ENCODE measurements at places on chromosomes 7 and 10.
A peak's percentile ranks its signal among the peaks of the same experiment; 100 is the strongest.

DNA sequence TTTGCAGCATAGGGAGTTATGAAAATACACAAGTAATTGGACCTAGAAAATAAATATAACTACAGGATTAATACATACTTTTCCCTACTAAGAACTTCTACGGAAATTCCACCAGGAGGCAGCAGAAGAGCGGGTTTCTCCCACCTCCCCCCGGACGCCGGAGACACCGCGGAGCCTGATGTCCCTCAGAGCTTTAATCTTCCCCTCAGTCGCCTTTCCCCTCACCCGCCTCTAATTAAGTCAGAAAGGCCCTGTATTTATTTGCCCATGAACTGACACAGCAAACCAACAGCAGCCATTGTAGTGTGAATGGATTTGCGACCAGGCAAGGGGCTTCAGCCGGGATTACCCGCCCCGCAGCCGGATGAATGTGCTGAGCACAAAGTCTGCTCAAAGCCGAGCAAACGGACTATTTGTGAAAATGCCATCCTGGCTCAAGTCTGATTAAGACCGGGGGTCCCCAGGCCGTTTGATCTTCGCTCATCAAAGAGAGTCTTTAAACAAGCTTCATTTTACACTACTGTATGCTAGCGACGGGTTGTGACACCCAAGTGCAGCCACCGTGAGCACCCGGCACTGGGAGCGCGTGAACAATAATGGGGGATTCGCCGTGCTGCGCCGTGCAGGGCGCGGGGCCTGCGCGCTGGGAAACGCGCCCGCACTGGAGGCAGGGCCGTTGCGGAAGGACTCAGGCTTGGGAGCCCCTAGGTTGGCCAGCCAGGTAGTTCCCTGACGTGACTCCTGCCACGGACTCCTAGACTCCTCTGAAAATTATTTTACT lies 5.6 kb upstream of the DKK1 start:
- H3K4me1 ChIP-seq = peaks cover 2% of the 10 kb centered on the region
- H3K27ac ChIP-seq = no peak overlapping the region
- H3K36me3 ChIP-seq = no peaks in the 10 kb centered on the region

DNA sequence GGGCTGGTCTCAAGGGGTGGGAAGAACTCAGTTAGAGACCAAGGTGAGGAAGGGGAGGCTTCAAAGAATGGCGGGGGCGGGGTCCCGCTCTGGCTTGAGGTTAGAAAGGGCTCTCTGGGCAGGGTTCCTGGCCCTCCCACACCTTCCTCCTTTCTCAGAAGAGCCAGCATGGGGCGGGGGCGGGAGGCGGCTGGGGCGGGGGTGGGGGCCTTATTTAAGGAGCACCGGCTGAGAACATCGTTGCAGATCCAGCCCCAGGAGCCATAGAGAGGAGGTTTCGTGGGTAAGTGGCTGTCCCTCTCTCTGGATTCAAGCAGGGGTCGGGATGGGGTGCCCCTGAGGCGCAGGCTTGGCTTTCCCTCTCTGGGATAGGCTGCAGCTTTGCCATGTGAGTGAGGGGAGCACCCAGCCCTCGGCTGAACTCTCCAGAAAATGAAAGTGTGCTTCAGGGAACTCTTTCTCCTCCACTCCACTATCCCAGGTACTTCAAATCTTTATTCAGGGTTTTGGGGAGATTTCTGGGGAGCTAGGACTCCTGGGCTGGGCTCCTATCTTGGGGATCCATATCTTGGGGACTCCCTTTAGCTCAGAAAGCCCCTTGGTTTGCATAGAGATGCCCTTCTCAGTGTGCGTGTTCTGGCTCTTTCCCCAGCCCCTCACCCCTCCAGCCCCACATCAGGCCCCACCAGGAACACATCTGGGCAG lies 3.3 kb upstream of the CUEDC2 start:
- H3K4me1 ChIP-seq = peaks cover 48% of the 10 kb centered on the region
- H3K27ac ChIP-seq = peak overlapping the region; percentile 91
- DNase-seq = peak; percentile 69
- H3K27me3 ChIP-seq = no peaks in the 10 kb centered on the region
- H3K36me3 ChIP-seq = peaks cover 10% of the 10 kb centered on the region

GRCh38 chr7:116836048-116836447 lies 26.3 kb upstream of the CAPZA2 start:
- DNase-seq = no peak
- no peak overlapping the region for H3K27ac ChIP-seq

DNA sequence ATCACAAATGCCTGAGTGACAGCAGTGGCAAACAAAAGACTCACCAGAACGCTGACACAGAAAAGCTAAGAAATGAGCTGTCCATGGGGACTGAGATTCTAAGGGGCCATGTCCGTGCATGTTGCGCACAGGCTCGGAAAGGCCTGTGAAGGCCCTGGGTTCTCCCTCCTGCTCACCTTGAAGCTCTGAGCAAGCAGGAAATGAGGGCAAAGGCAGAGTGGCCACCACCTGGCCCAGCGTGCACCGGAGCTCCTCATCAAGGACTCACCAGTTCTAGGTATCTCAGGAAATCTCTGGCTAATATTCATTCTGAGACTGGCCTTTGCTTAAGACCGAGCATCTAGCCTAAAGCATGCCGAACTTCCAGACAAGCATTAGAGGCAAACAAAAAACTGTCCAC lies 52.7 kb downstream of the MAD1L1 start:
- H3K4me3 ChIP-seq = no peak overlapping the region
- H3K27ac ChIP-seq = no peak overlapping the region
- peaks cover 2% of the 10 kb centered on the region for H3K4me1 ChIP-seq
- H3K36me3 ChIP-seq = peaks cover 16% of the 10 kb centered on the region
- no peaks in the 10 kb centered on the region for H3K27me3 ChIP-seq

- H3K27me3 ChIP-seq = peaks cover 2% of the 10 kb centered on the region
- H3K36me3 ChIP-seq = no peaks in the 10 kb centered on the region
- no peak overlapping the region for H3K27ac ChIP-seq
- no peaks in the 10 kb centered on the region for H3K4me1 ChIP-seq
- no peak for DNase-seq
These were observed 318.0 kb downstream of the PLXNA4 start for GRCh38 chr7:132258231-132258630.

DNA sequence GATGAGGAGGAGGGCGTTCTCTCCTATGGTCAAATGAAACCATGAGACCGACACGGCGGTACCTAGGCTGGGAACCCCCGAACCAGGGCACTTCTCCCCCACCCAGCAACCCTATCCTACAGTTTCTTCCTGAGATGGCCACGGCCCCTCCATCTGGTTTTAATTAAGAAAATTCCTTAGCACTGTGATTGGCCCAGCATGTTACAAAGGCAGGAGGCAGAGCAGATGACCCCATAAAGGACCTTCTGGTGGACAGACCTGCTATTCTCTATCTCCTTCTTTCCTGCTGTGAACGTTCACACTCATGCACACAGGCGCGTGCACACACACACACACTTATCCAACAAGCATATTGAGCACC lies 129.4 kb downstream of the RGS10 start:
- no peak for DNase-seq
- no peaks in the 10 kb centered on the region for H3K36me3 ChIP-seq
- no peaks in the 10 kb centered on the region for H3K27me3 ChIP-seq
- H3K4me3 ChIP-seq = no peak overlapping the region
- H3K27ac ChIP-seq = no peak overlapping the region

- no peaks in the 10 kb centered on the region for H3K27me3 ChIP-seq
- no peak overlapping the region for H3K27ac ChIP-seq
- peaks cover 3% of the 10 kb centered on the region for H3K36me3 ChIP-seq
- DNase-seq = no peak
- peaks cover 30% of the 10 kb centered on the region for H3K4me1 ChIP-seq
- no peak overlapping the region for H3K4me3 ChIP-seq
These were observed 128.2 kb downstream of the PRKAG2 start for GRCh38 chr7:151748733-151749132.

- no peaks in the 10 kb centered on the region for H3K27me3 ChIP-seq
- no peak overlapping the region for H3K27ac ChIP-seq
- H3K4me1 ChIP-seq = no peaks in the 10 kb centered on the region
- no peak overlapping the region for H3K4me3 ChIP-seq
These were observed 8.8 kb downstream of the ZFAND2A start for GRCh38 chr7:1151156-1151555.

DNA sequence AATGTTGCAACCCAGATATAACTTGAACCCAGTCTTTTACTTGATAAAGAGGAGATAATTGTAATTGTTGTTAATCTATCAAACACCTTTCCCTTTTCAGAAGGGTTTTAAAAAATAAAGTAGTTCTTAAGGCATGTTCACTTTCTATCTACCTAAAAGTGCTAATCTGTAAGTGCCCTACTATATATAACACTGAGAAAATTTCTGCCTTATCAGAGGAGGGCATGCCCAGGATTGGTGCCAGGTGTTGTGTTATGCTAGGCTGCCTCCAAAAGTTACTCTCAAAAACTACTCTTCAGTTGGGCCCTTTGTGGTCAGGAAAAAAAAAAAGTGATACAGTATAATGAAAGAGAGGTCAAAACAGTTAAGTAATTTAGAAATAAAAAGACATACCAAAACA lies 36.3 kb downstream of the SMNDC1 start:
- no peak for DNase-seq

DNA sequence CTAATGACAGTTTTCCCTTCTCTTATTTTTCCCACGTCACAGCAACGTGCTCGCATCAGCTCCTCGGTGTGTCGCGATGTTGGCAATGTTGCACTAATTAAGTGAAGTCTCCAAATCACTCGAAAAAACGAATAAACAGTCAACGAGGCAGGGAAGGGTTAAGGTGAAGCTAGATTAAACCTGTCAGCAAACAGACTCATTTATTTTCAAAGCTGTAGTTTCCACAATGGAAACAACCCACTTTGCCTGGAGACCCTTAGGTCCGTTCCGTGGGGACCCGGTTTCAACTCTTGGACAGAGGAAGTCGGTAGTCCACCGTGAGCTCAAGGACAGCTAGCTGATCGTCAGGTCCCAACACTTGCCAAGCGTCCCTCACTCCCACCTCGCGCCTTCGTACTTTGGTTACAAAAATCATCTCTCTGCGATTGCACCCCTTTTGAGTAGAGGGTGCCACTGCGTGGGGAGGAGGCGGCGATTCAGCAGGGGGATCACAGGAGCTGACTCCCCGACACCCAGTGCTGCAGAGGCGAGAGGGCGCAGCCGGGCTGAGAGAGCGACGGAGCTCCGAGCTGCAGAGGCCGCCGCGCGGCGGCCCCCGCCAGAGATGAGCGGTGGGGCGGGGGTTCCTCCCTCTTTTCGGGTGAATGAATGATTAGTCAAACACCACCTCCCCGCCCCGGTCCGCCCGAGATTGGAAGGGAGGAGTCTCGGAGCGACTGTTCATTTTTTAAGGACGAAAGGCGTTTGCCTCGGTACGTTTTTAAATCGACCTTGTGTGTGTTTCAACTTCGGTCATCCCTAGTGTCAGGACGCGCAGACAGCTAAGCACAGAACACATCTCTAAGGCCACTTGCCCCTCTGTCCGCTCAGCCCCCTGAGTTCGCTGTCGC lies 1.3 kb upstream of the BMPER start:
- H3K4me3 ChIP-seq = peak overlapping the region; percentile 65
- peaks cover 9% of the 10 kb centered on the region for H3K4me1 ChIP-seq
- no peaks in the 10 kb centered on the region for H3K36me3 ChIP-seq
- no peak overlapping the region for H3K27ac ChIP-seq
- H3K27me3 ChIP-seq = peaks cover 57% of the 10 kb centered on the region

DNA sequence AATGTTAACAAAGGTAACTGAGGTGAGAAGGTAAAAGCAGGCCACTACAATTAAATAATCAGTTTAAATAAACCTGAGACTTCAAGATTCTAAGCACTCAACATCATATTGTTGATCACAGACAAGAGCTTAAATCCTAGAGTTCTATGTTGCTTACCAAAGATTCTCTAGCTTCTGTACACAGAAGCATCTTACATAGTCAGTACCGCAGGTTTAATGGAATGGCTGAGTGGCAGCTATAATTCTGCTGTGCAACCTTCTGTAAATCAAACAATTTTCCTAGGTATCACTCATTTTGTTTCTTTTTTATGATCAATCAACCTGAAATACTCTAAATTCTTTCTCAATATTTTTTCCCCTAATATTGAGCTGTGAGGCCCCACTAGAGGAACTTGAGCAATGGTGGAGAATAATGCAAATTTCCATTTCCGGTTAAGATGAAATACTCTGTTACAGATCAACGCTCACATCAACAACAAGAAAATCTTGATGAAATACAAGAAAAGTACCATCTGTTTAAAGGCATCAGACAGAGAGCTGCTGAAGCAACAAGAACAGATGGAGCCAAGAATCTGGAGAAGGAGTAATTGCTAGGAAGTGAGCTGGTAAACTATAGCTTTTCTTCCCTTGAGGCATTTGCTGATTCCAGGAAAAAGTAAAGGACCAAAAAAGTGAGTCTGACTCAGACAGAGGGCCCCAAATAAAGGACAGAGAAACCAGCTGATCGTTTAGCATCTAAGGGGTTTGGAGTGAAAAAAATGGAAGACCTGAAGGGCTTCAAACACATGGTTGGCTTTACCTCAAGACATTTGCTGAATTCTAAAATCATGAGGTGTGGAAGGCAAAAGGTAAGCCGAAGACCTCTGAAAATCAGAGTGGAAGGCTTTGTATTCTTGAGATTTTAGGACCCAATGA lies 22.6 kb downstream of the PNPLA8 start:
- no peak for DNase-seq
- peaks cover 12% of the 10 kb centered on the region for H3K36me3 ChIP-seq
- peaks cover 11% of the 10 kb centered on the region for H3K4me1 ChIP-seq
- no peak overlapping the region for H3K4me3 ChIP-seq

DNA sequence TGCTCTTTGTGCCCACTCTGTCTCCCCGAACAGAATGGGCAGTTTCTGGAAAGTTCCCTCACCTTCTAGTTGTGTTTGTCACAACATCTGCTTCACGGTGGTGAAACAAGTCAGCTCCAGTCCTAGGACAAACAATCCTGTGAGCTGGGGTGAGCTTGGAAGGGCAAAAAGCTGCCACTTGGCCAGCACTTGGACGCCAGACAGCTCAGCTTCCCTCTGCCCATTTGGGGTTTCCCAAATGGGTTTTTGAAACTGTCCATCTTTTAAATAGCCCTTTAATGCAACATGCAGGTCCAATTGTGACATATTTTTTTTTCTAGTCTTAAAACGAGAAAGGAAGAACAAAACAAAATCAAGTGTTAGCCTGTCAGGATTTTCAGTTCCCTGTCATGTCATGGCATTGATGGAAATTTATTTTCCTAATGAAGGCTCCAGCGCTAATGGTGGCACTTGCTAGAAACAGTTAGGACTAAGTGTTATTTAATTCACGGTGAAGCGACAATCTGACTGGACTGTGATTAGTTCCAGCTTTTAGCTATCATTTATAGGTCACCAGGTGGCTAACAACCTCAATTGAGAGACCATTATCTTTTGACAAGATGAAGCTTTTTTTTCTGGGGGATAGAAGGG lies 181.7 kb downstream of the MYOF start:
- H3K27ac ChIP-seq = no peak overlapping the region
- H3K4me3 ChIP-seq = no peak overlapping the region
- H3K36me3 ChIP-seq = no peaks in the 10 kb centered on the region
- no peaks in the 10 kb centered on the region for H3K27me3 ChIP-seq
- H3K4me1 ChIP-seq = no peaks in the 10 kb centered on the region

DNA sequence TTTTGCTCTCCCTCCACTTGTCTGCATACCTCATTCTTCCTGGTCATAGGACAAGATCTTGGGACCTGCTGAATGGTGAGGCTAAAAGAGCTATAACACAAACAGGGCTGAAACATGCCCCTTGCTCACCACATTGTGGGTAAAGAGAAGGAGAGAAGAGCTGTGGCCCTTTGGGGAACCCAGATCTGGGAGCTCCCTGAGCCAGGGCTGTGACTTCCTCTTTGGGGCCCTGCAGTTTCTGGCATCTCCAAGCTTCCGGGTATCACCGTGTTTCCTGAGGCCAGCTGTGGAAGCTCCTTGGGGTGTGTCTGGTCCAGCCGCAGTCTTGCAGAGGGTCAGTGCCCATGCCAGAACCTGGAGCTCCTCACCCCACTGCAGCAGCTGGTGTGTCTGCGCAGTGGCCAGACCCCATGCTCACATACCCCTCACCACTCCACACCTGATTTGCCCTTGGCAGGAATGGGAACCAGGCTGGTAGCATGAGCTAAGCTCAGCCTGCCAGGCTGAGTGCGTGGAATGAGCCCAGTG lies 34.0 kb downstream of the DKK1 start:
- no peak overlapping the region for H3K4me3 ChIP-seq
- H3K27me3 ChIP-seq = no peaks in the 10 kb centered on the region
- no peaks in the 10 kb centered on the region for H3K36me3 ChIP-seq
- no peaks in the 10 kb centered on the region for H3K4me1 ChIP-seq
- DNase-seq = no peak
